Adrenal gland (tissue), 19 donors: ENCODE measurements at places on chromosomes 4 and X. TPM values are rescaled to one million over a fixed set of nuclear protein-coding genes. Genes with fewer than 3 reads are reported as not detected.

DNA sequence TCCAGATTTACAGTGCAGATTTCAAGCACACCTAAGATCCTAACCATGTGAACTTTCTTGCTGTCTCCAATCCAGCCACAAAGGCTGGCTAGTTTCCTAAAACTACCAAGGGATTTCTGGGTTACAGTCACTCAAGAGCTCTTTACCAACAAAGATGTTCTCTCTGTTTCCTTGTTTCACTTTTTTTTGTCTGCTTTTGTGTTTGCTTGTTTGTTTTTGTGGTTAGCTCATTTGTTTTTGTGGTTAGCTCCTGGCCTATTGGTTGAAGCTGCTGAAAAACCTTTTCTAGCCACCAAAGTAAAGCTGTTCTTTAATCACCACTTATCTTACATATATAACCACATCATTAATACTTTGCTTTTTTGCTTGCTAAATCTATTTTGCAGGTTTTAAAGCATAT, 642.5 kb upstream of the GALNTL6 start:
- H3K27ac ChIP-seq: no peak overlapping the region
- no peak overlapping the region for H3K4me3 ChIP-seq
- no peak for DNase-seq
- H3K4me1 ChIP-seq: no peaks in the 10 kb centered on the region

GRCh38 chrX:39907964-39908661, 189.6 kb downstream of the BCOR start:
- no peaks in the 10 kb centered on the region for H3K36me3 ChIP-seq
- DNase-seq: peak; percentile 85
- peak overlapping the region; percentile 61 for H3K27ac ChIP-seq

DNA sequence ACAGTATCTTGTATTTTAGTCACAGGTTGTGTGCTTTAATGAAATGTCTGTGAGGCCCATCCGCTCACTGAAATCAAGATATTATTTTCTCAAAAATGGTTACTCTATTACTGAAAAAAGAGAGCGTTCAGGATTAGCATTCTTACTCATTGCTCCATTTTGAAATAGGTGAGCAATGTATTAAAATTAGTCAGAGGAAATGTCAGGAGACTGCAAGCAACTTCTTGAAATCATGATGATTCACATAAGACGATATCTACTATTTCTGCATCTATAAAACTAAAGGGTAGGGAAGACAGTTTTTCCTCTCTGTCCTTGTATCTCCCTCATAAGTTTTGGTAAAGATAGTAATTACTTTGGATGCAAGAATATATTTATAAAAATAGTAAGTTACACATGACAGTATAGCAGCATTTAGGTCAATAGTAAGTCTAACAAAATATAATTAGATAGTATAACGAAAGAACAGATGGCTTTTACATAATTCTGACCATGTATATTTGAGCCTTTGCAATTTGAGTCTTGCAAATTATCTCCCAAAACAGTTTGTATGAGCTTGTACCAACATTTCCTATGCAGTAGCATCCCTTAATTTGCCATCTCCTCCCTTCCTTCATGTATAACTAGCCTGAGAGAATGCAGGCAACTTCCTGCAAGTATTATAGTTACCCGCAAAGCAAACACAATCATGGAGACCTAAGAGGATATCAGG, 937.8 kb downstream of the PCDH7 start:
- H3K4me3 ChIP-seq: no peak overlapping the region
- DNase-seq: no peak
- H3K4me1 ChIP-seq: no peaks in the 10 kb centered on the region
- no peaks in the 10 kb centered on the region for H3K27me3 ChIP-seq
- H3K27ac ChIP-seq: no peak overlapping the region
- H3K36me3 ChIP-seq: no peaks in the 10 kb centered on the region

TRO gene
- 56.6 TPM for total RNA-seq

PPARGC1A gene
- 10.1 TPM for total RNA-seq

GAGE1 gene
- total RNA-seq: not detected

COX7B2 gene
- not detected for total RNA-seq
